ENCODE measurements at places on chromosomes 1 and 21.

- no peak for DNase-seq
Observed at GRCh38 chr1:100799548-100799947, 80.0 kb downstream of the VCAM1 start.

DNA sequence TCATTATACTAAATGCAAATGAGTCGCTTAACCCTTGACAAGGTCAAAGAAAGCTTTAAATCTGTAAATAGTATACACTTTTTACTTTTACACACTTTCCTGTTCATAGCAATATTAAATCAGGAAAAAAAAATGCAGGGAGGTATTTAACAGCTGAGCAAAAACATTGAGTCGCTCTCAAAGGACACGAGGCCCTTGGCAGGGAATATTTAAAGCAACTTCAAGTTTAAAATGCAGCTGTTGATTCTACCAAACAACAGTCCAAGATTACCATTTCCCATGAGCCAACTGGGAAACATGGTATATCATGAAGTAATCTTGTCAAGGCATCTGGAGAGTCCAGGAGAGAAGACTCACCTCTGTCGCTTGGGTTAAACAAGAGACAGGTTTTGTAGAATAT, 62.7 kb downstream of the CAPN2 start:
- no peak for DNase-seq

GRCh38 chr1:45908611-45909140, 105.3 kb downstream of the MAST2 start:
- peak; percentile 13 for DNase-seq

DNA sequence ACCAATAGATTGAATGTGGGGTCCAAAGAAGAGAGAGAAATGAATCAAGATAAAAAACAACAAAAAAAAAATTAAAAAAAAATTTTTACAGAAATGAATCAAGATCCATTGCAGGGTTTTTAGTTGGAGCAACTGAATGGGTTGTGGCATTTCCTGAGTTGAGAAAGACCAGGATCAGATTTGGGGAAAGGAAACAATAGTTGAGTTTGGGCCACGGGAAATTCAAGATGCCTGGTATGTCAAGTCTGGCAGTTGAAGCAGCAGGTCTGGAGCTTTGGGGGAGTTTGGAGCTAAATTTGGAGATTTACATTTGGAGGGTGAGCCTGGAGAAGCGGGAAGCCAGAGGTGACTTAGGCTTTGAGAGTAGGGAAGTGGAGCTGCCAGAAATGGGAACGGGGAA, 22.6 kb downstream of the ATP8B2 start:
- no peak for DNase-seq

- peak; percentile 86 for DNase-seq
Observed at GRCh38 chr1:20732071-20732587, 374 bp downstream of the SH2D5 start.

DNA sequence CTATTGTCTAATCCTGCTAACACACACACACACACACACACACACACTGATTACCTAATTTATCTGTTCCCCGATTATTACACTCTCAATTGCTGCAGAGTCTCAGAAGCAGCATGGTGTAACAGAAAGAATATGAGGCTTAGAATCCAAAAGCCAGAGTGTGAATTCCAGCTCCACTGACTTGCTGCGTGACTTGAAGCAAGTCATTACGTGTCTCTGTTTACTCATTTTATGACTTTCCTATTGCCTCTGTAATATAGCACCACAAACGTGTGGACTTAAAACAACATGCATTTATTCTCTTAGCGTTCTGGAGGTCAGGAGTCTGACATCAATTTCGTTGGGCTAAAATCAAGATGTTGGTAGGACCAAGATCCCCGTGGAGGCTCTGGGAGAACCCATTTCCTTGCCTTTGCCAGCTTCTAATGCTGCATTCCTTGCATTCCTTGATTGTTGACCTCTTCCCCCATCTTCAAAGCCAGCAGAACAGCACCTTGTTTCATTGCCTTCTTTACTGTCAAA, 55.9 kb upstream of the ATP5PO start:
- DNase-seq = no peak

DNA sequence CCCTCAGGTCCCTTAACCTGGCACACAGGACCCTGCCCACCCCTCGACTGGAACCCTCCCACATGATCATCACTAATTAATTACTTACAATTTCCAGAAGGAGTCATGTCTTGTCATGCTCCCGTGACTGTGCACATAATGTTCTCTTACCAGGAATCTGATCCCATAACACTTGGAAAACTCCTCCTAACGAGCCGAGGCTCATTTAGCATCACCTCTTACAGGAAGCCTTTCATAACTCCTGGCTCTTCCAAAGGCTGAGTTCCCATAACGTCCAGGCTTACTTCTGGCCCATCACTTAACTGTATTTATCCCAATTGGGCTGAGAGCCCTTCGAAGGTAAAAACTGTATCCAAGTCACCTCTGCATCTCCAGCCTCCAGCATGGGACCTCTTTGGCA, 147.9 kb upstream of the JUN start:
- DNase-seq = no peak

- DNase-seq = peak; percentile 73
Observed at GRCh38 chr1:200670242-200671118, 773 bp upstream of the DDX59 start.

DNA sequence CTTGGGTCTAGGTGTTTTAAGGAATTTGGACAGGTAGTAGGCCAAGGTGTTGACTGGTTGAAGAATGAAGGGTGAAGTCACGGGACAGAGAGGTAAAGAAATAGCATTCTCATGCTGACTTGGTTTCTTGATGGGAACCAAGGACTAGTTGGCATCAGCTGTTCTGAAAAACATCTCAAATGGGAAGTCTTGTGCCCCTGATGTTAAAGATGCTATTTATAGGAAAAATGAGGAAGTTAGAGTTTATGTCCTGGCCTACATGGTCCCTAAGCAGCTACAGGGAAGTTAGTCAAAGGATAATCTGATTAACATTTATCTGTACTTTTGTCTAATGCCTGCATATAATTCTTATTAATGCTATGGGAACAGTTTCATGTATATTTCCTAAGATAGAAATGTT, 262.4 kb downstream of the HHIPL2 start:
- DNase-seq = no peak
